ENCODE measurements at places on chromosomes 1 and 21.

- no peak for DNase-seq
Measured at GRCh38 chr1:162397039-162397448, 14.9 kb downstream of the SH2D1B start.

DNA sequence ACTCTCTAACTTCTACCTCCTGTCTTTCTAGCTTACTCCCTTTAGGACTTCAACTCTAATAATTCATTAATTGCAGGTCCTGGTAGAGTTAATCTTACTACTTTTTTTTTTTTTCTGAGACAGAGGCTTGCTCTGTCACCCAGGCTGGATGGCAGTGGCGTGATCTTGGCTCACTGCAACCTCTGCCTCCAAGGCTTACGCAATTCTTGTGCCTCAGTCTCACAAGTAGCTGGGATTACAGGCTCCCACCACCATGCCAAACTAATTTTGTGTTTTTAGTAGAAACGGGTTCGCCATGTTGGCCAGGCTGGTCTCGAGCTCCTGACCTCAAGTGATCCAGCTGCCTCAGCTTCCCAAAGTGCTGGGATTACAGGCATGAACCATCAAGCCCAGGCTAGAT is 15.7 kb downstream of the BTBD8 start:
- no peak for DNase-seq

DNA sequence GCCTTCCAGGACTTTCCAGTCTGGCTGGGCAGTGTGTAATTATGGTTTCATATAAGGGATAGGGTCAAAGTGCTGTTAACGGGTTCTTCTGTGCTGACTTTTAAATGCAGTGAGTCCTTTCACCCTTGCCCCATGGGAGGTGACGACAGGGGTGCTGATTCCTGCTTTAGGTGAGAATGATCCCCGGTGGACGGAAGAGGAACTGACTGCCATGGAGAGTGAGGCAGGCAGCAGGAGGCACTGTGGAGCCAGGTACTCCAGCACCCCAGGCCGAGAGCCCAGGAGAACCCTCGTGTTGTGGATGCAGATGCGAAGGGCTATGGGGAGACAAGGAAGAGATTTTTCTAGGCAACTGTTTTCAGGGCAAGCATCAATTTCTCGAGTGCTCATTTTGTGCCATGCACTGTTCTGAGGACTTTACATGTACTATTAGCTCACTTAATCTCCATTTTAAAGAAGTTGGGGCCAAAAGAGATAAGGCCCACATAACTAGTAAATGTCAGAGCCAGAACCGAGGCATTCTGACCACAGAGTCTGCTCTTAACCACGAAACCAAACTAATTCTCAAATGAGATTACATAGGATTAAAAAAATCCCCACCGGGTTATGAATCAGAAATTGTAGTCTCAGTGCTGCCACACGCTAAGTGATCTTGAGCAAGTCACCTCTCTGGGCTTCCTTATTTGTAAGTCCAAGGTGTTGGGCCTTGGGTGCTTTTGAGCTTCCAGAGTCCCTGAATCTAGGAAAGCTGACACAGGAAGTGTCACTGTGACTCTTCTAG is 28.2 kb downstream of the STPG1 start:
- no peak for DNase-seq

GRCh38 chr1:17531682-17532487 is 7.6 kb upstream of the ARHGEF10L start:
- no peak for DNase-seq

DNA sequence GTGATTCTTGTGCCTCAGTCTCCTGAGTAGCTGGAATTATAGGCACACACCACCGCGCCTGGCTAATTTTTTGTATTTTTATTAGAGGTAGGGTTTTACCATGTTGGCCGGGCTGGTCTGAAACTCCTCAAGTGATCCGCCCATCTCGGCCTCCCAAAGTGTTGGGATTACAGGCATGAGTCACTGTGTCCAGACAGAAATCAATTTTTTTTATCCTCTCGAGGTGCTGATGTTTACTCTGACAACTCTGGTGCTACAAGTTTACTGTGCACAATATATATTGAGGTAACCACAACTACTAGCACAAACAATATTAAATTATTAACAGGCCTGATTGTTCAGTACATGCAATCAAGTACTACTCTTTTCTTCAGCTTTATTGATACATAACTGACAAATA is 39.7 kb downstream of the F13B start:
- DNase-seq = no peak
